ENCODE measurements at places on chromosomes 7 and 10. TPM values are rescaled to one million over a fixed set of nuclear protein-coding genes. Genes with fewer than 3 reads are reported as not detected.

TMEM225B gene
- total RNA-seq, result 1.2 TPM

TCAF2 gene
- 9.1 TPM for total RNA-seq

- no peaks in the 10 kb centered on the region for H3K36me3 ChIP-seq
- peaks cover 28% of the 10 kb centered on the region for H3K4me1 ChIP-seq
- peak overlapping the region; percentile 39 for H3K27ac ChIP-seq
- DNase-seq, result no peak
- no peaks in the 10 kb centered on the region for H3K27me3 ChIP-seq
Observed at GRCh38 chr10:90930971-90931871, 10.3 kb upstream of the ANKRD1 start.

DNA sequence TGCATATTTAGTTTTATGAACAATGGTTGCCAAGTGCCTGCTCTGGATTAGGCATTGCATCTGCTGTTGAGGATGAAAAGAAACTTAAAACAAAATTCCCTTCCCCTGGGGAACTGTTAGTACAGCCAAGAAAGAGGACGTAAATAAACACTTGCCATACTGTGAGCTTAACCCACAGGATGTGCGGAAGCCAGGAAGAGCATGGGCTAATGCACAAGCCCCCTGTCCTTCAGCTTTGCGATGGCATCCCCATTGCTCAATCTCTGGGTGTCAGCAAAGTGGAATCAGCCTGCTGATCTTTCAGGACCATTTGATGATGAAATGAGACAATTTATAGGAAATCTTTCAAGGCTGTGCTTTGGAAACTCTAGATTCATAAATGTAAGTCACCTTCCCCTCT lies 399.9 kb upstream of the IGFBP3 start:
- DNase-seq, result no peak
- H3K4me3 ChIP-seq, result no peak overlapping the region
- no peaks in the 10 kb centered on the region for H3K36me3 ChIP-seq
- H3K4me1 ChIP-seq, result no peaks in the 10 kb centered on the region
- H3K27me3 ChIP-seq, result no peaks in the 10 kb centered on the region

DNA sequence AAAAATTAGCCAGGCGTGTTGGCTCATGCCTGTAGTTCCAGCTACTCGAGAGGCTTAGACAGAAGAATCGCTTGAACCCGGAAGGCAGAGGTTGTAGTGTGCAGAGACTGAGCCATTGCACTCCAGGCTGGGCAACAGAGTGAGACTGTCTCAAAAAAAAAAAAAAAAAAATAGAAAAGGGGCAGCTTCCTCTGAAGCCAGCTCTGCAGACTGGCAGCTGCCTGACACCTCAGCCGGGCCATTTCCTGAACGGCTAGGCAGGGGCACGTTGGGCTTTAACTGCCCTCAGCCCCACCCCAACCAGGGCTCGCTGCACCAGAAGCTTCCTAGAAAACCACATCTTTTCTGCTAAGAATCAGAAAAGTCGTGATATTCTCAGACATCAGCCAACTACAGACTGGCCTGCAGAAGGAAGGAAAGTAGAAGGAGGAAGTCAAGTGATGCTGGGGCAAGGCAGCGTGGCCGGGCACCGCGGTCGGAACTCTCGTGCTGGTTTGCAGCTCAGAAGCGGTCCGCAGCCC lies 38.0 kb downstream of the PRKAG2 start:
- peaks cover 21% of the 10 kb centered on the region for H3K4me1 ChIP-seq
- H3K36me3 ChIP-seq, result no peaks in the 10 kb centered on the region

Data from vagina (tissue), 2 donors.